ENCODE measurements at places on chromosomes 11 and 22. TPM values are rescaled to one million over a fixed set of nuclear protein-coding genes. Genes with fewer than 3 reads are reported as not detected.

The PPP6R2 gene
- total RNA-seq: 63.4 TPM

The SREBF2 gene
- total RNA-seq: 23.4 TPM

The ANGPTL5 gene
- not detected for total RNA-seq

The MUC2 gene
- under 0.01 TPM for total RNA-seq

The MYOD1 gene
- not detected for total RNA-seq

The KRTAP5-1 gene
- total RNA-seq: not detected

The SERPIND1 gene
- 0.66 TPM for total RNA-seq

The EPS8L2 gene
- 3.9 TPM for total RNA-seq

The IGSF9B gene
- total RNA-seq: 0.09 TPM

The RHOG gene
- 15.6 TPM for total RNA-seq

The TYR gene
- total RNA-seq: not detected

The ANKK1 gene
- total RNA-seq: not detected

The TMEM45B gene
- not detected for total RNA-seq

The ELFN2 gene
- 0.47 TPM for total RNA-seq

The GGA1 gene
- total RNA-seq: 29.3 TPM

Measured in endothelial cell of coronary artery (primary cell).